ELR (cell line): ENCODE measurements at places on chromosomes 6 and 20.

DNA sequence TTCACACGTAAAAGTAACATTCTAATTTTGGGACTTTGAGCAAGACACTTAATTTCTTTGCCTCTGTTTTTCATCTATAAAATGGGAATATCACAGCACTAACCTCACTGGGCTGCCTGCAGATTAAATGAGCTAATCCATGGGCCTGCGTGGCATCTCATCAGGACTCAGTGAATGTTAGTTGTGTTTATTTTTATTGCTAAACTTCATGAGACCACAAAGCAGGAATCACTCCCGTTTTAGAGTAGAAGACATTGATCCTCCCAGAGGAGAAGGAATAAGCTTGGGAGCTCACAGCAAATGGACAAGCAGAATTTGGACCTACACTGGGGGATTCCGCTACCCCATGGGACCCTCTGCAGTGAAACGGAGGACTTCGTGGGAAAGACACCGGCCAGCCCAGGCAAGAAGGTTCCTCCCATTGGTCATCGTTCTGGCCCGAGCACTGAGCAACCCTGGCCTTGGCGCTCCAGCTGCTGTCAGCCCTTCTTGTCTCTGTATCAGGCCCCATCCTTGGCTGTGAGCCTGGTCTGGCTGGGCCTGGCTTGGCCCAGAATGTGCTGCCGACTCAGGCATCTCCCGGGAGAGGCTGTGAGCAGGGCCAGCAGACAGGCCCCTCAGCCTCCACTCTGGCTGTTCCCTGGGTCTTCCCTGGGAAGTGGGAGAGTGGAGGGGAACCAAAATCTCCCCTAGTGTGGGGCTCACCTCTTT, 79.8 kb downstream of the NFATC2 start:
- DNase-seq = no peak

DNA sequence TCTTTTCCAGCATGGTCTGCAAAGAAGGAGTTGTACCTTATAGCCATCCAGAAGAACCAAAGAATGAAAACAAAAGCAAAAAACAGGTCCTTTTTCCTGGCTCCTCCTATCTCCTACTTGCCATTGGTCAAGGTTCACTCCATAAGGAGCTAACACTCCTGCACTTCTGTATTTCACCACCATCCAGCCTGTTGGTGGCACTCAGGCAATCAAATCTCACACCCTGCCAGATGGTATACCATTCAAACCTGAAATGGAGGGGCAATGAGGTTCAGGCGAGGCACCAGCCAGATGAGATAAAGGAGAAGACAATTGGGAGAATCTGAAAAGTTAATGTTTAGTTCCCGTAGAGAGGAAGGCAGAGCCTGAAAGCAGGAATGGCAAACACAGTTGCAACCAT, 203.8 kb downstream of the ALDH8A1 start:
- no peak for DNase-seq

DNA sequence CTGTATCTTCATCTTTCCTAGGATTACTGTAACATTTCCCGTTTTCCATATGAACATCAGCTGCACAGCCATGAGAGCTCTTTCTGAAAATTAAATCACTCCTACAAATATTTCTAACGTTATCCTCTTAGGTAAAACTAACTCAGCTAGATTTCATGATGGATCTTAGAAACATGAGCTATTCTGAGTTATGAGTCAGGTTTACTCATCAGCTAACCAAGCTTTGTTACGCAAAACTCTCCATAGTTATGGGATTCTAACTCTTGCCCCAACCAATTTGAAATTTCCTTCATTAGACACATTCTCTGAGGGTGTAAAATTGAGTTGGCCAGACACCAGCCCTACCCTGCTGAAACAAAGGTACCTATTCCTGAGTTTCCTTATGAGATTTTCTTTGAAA, 14.0 kb downstream of the DEFB110 start:
- DNase-seq = peak; percentile 65

DNA sequence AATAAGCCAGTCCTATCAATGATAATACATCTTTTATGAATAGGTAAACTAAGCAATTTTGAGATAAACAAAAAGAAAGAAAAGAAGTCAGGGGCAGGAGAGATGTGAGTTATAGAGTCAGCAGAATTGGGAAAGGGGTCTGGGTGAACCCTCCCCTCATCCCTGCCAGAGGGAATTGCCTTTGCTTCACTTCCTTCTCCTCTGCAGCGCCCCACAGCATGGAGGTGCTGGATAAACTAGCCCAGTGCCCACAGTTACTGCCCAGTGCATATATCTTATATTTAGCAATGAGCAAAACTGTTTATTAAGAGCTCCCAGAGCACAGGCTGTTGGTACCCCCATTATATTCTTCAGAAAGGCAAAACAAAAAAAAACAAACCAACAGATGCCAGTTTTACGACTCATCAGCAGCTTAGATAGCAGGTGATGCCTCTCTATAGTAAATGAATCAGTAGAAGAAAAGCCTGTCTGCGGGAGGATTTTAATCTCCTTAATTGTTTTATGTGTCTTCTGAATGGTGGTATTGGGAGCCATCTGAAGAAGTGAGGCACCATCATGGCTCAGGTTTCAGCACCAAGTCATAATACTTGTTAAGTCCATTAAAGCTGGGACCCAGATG, 419.2 kb downstream of the EPM2A start:
- DNase-seq = peak; percentile 37

DNA sequence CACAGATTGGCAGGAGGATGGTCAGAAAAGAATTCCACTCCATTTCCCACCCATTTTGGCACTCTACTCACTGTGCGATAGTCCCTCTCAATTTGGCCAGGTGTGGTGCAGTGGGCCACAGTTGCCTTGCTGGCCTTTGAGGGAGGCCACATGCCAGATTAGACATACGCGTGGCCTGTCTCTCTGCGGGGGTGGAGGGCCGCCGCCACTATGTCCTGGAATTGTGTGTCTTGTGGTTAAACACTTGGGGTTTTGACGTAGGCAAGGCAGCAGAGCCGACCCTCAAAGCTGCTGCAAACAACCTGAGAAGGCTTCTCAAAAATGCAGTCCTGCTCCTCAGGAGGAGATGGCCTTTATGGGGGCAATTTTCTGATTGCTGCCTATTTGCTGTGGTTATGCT, 4.9 kb upstream of the DAAM2 start:
- no peak for DNase-seq

GRCh38 chr6:35044145-35044745, 96.9 kb downstream of the TCP11 start:
- peak; percentile 16 for DNase-seq

DNA sequence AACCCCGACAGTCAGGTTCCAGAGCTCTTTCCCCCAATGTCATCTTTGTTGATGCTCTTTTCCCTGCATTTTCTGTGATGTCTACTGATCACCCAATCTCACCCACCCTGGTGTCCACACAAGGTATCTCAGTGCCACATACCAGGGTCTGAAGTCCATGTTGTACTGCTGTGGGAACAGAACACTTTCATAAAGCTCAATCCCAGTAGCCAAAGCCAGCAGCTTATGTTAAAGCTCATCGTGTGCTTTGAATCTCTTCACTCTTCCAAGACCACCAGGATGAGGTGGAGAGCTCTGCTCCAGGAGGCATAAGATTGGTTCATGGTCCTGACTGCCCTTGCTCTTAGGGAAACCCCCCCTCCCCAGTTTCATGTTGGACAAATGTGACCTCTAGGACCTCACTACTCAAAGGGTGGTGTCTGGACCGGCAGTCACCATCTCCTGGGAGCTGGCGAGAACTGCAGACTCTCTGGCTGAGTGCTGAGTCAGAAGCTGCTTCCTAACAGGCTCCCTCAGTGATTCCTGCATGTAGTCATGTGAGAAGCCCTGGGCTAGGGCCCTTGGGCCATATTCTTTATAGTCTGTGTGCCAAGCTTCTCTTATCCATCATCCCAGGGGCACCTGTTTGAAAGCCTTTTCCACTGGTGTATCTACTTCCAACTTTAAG, 13.4 kb upstream of the CPNE5 start:
- peak; percentile 89 for DNase-seq

- no peak for DNase-seq
Observed at GRCh38 chr6:105501246-105501645, 98.4 kb upstream of the PREP start.

DNA sequence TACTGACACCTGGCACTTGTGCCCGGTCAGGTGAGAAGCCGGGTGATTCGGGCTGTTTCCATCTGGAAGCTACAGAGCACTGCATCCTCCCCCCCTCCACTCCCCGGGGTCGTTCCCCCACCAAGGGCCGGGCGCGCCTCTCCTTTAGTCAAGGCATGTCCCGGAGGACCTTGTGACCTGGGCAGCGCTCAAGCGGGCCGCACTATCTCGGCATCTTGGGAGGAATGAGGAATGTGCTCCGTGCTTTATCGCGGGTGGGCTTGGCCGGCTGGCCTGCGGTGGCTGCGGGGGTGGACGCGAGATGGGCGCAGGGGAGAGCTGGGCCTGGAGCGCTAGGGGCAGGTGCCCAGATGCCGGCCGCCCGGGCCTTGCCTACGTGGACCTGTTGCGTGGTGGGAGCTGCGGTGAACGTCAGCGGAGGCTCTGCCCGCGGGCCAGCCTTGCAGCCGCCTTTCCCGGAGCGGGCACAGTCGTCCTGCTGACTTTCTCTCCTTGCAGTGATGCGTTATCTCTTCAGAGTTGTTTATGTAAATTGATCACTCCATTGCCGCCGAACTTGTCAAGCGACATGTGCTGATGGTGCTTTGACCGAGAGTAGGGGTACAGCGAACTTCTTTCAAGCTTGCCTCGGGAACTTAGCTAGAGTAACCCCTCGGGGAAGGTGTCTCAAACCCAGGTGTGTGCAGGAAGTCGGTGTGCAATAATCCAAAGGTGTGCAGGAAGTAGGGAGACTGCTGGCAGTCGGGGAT, 1.1 kb downstream of the LRRC1 start:
- peak; percentile 34 for DNase-seq

DNA sequence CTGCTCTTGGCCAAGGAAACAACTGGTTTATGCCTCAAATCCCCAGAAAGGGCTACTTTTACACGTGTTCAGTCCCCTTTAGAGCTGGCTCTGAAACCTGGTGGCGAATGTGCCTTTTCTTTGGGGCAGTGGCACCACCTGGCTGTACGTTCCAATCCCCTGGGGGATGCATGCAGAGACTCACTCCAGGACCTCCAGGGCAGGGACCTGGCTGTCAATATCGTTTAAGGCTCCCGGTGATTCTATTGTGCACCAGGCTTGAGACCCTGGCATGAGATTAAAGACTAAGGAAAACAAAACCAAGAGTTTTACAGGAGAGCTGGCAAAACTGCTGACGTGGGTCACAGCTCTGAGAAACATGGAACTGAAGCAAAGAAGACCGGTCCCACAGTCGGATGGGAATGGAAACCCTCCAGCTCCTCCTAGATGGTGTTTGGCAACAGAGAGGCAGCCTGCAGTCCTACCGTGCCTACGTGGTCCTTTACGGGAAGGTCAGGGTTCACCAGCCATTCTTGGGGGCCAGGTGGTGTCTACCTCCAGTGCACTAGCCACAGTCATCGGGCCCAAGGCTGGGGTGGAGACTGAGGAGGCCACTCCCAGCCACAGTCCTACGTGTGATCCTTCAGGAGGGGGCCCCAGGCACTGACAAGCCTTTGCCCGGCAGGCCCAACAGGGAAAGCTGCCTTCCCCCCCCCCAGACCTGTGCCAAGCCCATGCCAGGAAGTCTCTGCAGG, 203.3 kb upstream of the CST7 start:
- no peak for DNase-seq

GRCh38 chr6:62519574-62519973, 233.5 kb upstream of the KHDRBS2 start:
- no peak for DNase-seq

DNA sequence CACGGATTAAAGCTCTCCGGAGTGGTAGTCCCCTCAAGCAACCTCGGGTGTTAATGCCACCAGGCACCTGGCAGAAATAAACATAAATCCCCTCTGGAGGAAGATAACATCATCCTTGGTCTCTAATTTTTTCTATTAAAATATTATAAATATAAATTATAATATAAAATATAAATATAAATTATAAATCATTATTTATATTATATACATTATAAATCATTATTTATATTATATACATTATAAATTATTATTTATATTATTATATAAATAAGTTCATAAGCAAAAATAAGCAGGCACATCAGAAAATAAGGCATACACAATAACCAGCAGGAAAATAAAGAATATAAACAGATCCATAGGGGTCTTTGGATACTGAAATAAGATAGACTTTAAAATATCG, 39.2 kb downstream of the GABRR2 start:
- DNase-seq = no peak

DNA sequence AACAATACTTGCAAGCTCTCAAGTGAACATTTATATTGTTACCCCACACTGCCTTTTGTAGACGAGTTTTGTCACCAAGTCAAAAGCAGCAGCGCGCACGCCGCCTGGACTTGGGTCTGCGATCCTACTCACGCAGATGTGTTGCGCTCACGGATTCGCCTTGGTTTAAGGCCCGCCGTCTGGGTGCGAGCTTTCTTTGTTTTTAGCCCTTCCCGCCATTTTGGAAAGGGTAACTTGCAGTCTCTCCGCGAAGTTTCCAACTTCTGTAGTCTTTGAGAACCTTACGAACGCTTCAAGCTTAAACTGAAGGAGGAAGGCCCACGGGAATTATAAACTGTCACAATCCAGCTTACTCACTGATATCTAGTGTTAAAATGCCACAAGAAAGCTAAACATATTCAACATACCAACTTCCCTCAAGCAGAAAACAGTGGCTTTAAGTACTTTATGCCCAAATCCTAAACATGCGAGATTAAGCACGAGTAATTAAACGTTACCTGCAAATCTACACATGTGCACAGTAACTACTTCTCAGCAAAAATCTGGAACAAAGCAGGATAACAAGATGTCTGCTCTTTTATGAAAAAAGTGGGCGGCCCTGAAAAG, 80.4 kb upstream of the BTN3A2 start:
- DNase-seq = peak; percentile 80

DNA sequence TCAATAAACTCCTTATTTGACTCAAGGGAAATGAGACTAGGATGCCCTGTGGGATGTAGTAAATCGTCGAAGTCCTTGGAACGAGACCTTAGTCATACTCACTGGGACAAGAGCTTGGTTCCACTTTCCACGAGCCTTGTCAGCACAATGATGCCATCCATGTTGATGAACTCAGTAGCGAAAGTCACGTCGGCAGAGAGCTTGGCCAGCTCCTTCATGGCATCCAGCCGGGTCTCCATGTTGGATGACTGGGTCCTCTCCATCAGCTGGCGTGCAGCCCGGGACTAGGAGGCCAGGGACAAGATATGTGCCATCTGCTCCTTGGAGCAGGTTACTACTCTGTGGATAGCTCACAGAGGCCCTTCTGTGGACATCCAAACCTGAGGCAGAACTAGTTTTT, 17.5 kb downstream of the ELMO2 start:
- DNase-seq = no peak
